ENCODE measurements at places on chromosomes 7 and 10.
A peak's percentile ranks its signal among the peaks of the same experiment; 100 is the strongest.

DNA sequence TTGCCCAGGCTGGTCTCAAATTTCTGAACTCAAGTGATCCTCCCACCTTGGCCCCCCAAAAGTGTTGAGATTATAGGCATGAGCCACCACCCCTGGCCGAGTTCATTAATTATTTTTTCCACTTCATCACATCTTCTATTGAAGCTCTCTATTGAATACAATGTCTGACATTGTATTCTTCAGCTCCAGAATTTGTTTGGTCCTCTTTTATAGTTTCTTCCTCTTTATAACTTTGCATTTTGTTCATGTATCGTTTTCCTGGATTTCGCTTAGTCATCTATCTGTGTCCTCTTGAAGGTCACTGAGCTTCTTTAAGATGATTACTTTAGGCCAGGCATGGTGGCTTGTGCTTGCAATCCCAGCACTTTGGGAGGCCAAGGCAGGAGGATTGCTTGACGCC lies 30.2 kb downstream of the NOM1 start:
- no peak for DNase-seq

DNA sequence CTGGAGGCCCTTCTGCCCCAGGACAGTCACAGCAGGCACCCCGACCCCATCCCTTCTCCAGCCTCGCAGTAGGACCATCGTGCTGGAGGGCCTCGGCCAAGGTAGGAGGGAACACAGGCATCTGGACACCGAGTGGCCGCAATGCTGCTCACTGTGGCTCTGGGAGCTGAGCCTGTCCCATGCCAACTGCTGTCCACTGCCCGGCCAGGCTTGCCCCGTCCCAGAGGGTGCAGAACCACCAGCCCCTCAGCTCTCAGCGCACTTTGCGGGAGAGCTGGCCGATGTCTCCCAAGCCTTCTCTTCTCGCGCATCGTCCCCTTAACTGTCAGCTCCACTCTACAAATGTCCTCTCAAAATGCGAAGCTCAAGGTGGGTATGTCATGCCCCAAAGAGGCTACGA lies 197.2 kb downstream of the PTPRN2 start:
- DNase-seq, result no peak

DNA sequence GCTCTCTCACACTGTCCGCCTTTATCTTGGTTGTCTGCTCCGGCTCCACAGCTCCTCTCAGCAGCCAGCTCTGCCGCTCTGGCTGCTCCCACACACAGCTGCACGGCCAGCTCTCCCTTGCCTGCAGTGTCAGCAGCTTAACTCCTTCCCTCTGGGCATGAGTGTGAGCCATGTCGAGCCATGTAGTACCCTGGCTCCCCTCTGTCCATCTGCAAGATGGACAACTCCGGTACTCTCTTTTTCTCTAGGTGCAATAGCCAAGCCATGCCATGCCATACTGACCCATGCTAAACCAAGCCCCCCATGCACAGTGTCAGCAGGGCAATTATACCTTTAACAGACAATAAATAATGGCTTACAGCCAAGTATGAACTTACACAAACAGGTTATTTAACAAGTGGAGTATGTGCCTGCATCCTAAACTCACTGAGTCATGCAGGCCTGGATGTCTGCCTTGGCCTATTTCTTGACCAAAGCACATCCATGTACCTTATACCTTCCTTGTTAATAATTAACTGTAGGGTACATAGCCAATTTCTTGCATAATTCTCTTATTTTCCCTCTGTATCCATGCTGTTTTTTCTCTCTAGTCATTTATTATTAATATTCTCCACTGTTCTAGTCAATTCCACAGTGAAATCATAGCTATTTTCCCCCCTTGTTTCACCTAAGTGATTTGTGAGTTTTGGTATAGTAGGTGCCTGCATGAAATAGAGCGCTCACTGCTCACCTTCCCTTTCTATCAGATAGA lies 170.9 kb downstream of the CDK14 start:
- DNase-seq, result no peak

GRCh38 chr7:155299535-155300202 lies 2.0 kb downstream of the INSIG1 start:
- DNase-seq, result no peak

GRCh38 chr7:30028749-30029635 lies 780 bp downstream of the PLEKHA8 start:
- DNase-seq, result no peak

- DNase-seq, result no peak
Observed at GRCh38 chr7:107528461-107528860, 35.3 kb downstream of the COG5 start.

GRCh38 chr7:138164804-138165203 lies 88.5 kb downstream of the AKR1D1 start:
- DNase-seq, result no peak

DNA sequence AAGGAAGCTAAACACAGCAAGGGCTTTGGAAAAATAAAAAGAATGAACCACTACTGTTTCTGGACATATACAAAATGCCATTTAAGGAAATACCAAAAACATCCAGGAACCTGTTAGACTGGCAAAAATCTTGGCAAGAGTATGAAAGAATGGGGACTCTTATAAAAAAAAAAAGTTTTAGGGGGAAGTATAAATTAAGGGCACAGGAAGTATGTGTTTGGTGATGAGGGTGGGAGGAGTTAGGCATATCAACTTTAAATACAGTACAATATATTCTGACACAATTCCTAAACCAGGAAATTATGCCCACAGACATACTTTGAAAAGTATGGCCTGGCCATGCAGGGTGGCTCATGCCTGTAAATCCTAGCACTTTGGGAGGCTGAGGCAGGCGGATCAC lies 74.2 kb downstream of the WAPL start:
- DNase-seq, result no peak

DNA sequence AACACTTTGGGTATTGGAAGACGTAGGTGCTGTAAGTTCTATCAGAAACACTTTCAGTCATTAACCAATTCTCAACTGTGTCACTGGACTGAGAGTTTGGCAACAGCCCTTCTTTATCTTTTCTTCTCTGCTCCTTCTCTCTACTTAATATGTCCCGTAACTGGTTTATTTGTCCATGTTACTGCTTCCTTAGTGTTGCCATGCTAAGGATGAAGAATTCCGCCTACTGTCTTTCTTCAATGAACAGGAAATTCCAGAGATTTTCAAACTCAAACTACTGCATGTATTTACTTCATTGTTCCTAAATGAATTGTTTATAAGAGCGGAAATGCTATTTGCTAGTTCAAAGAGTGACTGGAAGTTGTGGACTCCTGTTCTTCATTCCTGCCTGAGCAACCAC lies 143.7 kb downstream of the TAX1BP1 start:
- no peak for DNase-seq

GRCh38 chr7:107926481-107926880 lies 35.5 kb downstream of the DLD start:
- DNase-seq, result no peak

DNA sequence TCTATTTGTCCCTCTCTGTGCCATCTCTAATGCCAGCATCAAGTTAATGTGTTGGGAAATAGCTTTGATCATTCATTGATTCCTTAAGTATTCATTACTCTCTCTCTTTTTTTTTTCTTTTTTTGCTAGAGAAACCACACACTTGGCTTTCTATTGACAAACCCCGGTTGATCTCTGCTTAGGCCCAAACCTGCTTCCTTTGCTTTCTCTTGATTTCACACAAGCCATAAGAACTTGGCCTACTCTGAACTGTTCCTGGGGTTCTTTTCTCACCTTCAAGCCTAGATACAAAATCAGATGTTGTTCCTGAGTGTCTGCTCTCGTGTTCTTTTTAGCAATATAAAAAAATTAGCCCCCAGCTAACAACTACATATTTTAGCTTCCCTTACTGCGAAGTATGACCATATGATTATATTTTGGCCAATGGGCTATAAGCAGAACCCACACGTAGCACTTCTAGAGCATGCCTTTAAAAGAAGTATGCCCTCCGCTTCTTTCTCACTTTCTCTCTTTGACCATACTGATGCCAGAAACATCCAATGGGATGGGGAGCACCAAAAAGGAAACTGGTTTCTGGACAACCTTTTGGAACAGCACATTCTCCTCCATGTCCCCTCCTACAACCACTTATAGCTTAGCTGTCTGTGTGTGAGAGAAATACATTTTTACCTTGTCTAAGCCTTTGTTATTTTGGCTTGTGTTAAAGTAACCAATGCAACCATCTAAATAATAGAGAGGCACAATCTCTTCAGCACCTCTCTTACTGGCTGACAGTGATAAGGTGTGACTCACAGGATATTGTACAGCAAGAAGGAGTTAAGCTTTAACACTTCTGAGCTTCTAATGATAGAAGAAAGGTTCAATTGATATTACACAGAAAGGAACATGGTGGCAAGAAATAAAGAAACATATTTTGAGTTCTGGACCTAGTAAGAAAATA lies 96.6 kb upstream of the LRRN3 start:
- DNase-seq, result no peak

GRCh38 chr10:83934641-83935338 lies 204.5 kb upstream of the GHITM start:
- DNase-seq, result no peak

- DNase-seq, result peak; percentile 39
Observed at GRCh38 chr10:75402486-75403143, 1.1 kb upstream of the ZNF503 start.
